Epithelial cell of esophagus (primary cell): ENCODE measurements at places on chromosomes 7 and 10.

DNA sequence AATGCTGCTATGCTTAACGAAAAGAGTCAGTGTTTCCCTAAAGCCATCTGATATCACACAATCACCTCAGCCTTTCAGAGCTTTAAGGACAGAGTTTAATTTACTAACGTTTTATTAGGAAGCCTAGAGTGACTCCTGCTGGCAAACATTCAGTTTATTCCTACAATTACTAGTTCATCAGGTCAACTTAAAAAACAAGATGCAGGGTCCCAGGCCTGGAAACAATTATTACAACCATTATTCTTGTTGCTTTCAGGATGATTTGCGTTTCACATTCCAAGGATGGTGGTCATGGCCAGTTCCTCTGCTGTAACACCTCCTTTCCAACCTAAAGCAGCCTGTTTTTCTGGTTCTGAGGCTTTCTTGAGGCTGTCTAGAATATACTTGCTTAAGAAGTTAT is 1.5 kb upstream of the FAM53B start:
- DNase-seq = peak; percentile 97

GRCh38 chr7:116990056-116990455 is 36.8 kb downstream of the ST7 start:
- DNase-seq = peak; percentile 65

DNA sequence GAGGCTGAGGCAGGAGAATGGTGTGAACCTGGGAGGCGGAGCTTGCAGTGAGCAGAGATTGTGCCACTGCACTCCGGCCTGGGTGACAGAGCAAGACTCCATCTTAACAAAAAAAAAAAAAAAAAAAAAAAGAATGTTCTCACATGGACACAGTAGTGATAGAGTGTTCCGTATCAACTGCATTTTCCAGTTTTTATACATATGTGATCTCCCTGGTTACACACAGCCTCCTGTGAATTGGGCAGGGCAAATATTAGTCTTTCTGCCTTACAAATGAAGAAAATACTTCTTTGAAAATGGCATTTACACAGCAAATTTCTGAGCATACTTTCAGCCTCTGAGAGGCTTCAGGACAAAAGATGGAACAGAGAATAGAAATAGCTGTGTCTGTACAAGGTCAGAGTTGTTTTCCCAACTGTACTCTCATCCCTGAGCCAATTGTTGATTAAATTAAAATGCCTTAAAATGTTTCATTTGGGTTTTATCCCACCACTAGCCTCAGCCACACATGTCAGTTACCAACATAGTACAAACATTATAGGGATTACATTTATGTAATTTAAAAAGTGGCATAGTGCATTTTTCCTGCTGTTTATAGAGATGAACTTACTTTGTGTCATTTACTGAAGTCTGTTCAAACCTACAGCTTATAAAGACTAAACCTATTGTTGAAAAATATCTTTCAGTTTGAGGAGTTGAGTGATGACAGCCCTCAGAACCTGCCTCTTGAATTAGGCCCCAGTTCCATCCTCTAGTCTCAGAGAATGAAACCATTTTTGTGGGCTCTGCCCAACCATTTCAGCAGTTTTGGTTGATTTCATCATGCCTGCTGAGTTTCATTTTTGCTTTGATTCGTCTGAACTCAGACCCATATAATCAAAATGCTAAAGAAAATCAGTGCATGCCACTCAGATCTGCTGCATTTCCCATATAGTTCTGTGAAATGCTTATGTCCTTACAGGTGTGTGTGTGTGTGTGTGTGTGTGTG is 609.4 kb upstream of the C7orf33 start:
- no peak for DNase-seq

DNA sequence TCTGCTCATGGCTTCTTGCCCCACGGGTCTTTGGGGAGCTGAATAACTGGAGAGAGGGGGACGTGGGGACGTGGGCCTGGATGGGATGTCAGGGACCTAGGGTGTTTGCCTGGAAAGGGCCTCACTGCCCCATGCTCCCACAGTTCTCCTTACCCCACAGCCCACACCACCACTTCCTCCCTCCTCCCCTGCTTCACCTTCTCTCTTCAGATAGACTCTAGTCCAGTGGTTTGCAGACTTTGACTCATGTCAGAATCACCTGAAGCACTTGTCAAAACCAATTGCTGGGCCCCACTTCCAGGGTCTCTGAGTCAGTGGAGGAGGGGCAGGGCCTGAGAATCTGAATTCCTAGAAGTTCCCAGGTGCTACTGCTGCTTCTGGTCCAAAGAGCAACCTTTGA is 327.4 kb downstream of the RPS24 start:
- no peak for DNase-seq
